Neural crest cell (in vitro differentiated cells): ENCODE measurements at places on chromosomes 11 and 22. TPM values are rescaled to one million over a fixed set of nuclear protein-coding genes. Genes with fewer than 3 reads are reported as not detected.

GRCh38 chr11:46279126-46280099 lies 2.0 kb downstream of the CREB3L1 start:
- no peak for DNase-seq

Gene MS4A14
- total RNA-seq = not detected in 2 replicates

DNA sequence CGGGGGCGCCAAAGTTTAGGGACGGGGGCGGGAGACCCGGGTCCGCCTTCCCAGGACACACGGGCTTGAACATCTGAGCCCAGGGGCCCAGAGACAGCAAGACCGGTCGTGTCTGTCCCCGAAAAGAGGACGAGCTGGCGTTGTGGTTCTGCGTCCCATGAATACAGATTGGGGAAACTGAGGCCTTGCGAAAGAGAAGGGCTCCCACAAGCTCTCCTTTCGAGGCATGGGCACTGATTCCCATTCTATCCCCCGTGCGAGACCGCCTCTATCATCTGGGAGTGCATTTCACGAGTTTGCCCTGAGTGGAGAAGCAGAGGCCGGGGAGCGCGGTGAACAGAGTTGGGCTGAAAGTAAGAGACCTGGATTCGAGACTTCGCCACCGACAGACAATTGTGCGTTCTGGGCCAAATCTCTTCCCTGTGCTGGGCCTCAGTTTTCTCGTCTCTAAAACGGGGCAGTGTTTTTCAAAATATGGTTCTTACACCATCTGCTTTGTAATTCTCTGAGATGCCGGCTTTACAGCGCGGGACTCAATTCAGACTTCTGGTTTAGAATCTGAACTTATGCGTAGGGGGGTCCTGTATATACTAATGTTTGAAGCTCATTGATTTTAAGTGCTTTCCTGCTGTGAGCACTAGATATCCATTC lies 471 bp downstream of the RNF185 start:
- DNase-seq = no peak

- DNase-seq = no peak
Observed at GRCh38 chr11:45341372-45341771, 55.2 kb upstream of the SYT13 start.

DNA sequence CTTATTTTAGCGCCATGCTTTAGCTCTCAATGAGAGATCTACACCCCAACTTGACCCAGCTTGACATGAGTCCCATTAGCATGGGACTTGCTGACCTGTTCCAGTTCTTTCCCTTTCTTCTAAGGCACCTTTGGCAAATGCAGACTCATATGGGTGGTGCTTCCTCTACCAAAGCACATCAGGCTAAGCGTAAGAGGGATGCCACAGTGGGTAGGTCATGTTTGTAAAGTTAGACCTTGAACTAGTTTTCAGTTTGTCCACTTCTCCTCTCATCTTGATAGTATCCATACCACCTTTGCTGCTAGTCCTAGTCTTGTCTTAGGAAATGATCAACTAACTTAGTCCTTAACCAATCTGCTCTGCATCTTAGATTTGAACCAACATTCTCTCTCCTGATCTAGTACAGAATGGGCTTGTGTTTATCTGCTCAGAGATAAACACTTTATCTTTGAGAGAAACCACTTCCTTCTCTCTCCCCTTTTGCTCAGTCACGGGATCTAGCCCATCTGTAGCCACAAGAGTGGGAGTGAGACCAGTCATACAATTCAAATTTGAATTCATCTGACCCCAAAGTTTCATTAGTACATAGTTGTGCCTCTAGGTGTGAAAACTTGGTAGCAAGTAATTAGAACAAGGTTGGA lies 72.1 kb upstream of the CD44 start:
- DNase-seq = no peak

GRCh38 chr11:45982656-45983470 lies 60.4 kb downstream of the LARGE2 start:
- DNase-seq = no peak

DNA sequence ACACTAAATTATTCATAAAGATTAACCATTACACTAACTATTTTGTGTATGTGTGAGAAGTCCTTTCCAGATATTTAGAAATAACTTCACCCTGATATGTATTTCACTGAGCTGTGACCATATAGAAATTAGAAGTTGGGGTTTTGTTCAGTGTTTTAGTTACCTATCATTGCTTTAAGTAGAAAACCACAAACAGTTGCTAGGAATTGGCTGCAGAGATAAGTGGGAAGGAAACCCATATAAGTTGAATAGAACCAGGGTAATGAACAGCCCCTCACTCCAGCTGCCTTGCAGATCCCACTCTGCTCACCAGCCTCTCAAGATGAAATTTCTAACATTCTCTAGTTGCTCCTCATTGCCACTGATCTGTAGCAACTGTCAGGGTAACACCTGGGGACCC lies 10.3 kb downstream of the SRSF8 start:
- DNase-seq = no peak

Gene QSER1
- total RNA-seq = 59.4 and 65.7 TPM in 2 replicates

Gene GGTLC3
- not detected in 2 replicates for total RNA-seq

- no peak for DNase-seq
Observed at GRCh38 chr11:61602775-61603569, 22.1 kb upstream of the SYT7 start.

DNA sequence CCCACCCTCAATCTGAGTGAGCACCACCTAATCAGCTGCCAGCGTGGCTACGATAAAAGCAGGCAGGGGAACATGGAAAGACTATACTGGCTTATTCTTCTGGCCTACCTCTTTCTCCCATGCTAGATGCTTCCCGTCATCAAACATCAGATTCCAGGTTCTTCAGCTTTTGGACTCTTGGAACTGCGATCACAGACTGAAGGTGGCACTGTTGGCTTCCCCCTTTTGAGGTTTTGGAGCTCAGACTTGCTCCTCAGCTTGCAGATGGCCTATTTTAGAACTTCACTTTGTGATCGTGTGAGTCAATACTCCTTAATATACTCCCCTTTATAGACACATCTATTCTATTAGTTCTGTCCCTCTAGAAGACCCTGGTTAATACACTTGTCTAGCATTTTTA lies 543.7 kb upstream of the RAG2 start:
- DNase-seq = no peak

Gene SAA1
- not detected in 2 replicates for total RNA-seq

- no peak for DNase-seq
Observed at GRCh38 chr11:118658429-118659313, 20.8 kb downstream of the TREH start.

- no peak for DNase-seq
Observed at GRCh38 chr11:101342307-101342706, 212.7 kb upstream of the PGR start.

Gene USP2
- 3.4 and 3.7 TPM in 2 replicates for total RNA-seq
